Kidney epithelial cell (primary cell): ENCODE measurements at places on chromosomes 7 and 10. TPM values are rescaled to one million over a fixed set of nuclear protein-coding genes. Genes with fewer than 3 reads are reported as not detected.
A peak's percentile ranks its signal among the peaks of the same experiment; 100 is the strongest.

The PNLIP gene
- not detected in 2 replicates for total RNA-seq

The CUZD1 gene
- total RNA-seq: 1.2 and 1.4 TPM in 2 replicates

The WNT8B gene
- 0.07 TPM in 1 of 2 replicates, not detected in the other for total RNA-seq

The AMZ1 gene
- 2.8 and 5.6 TPM in 2 replicates for total RNA-seq

DNA sequence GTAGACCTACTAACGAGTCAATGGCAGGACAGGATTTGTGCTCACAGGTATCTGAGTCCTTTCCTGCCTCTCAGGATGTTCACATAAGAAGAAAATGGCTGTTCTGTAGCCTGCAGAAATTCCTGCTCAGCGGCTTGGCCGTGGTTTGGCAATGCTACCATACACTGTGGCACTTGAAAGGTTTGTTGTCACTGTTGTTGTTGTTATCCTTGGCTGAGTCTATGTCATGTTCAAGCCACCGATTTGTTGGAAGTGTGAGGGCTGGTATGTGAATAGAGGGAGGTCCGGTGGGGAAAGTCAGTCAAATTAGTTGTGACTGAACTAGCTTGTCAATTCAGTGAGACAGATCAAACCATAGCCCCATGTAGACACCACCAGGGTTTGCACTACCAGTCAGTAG lies 199.9 kb downstream of the TRIL start:
- DNase-seq: no peak

GRCh38 chr7:129438839-129439651 lies 4.8 kb downstream of the STRIP2 start:
- peak; percentile 69 for DNase-seq

DNA sequence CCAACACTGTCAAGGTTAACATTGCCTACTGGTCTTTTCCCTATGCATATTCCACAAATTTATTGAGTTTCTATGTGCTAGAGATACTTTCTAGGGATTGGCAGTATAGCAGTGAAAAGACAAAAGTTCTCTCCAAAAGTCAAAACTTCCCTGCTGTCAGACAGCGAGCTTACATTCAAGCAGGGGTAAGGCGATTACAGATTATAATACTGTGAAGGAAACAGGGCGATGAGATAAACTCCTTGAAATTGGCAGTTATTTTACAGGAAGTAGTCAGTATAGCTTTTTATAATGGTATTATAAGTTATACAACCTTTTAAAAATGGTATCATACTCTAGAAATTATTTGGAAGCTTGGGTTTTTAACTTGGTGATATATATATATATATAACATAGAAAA lies 9.9 kb downstream of the VPS50 start:
- DNase-seq: no peak

- peak; percentile 48 for DNase-seq
Observed at GRCh38 chr7:17369691-17370426, 71.4 kb downstream of the AHR start.

DNA sequence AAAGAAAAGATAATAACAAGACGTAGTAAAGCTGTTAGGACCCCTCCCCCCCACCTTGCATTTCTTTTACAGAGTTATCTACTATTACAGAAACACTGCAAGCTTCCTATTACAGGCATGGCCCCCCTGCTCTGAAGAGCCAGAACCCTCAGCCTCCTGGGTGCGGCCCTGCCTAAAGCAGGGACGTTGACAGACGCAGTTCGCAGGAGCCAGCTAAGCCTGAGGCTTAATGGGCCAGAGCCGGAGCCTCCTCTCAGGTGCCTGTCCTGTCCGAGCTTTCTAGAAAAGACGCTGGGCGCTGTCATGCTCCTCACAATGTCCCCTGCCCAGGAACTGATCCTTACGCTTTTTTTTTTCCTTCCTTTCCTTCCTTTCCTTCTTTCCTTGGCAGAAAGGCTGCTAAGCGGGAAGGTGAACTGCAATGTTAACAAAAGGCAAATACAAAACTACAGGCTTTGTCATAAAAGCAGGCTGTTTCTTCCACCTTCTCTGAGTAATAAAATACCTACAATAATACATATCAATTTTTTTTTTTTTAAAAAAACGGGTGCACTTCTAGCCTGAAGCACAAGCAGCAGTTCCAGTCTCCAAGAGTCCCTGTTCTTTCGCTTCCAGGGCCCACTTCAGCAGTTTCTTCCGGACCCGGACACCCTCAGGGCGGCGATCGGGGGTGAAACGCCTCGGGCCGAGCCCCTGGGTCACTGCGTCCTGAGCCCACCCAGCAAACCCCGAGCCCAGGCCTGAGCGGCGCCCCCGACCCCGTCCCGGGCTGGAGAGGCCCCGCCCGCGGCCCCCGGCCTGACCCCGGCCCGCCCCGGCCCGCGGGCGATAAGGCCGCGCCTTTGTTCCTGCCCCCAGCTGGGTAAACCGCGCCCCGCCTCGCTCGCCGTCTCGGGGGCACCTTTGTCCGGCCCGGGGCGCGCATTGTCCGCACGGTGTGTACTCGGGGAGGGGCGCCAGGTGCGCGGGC lies 11.2 kb downstream of the MNX1 start:
- DNase-seq: no peak

GRCh38 chr7:52876402-52876801 lies 159.0 kb upstream of the POM121L12 start:
- no peak for DNase-seq

GRCh38 chr7:85054306-85054705 lies 132.6 kb downstream of the SEMA3D start:
- no peak for DNase-seq

DNA sequence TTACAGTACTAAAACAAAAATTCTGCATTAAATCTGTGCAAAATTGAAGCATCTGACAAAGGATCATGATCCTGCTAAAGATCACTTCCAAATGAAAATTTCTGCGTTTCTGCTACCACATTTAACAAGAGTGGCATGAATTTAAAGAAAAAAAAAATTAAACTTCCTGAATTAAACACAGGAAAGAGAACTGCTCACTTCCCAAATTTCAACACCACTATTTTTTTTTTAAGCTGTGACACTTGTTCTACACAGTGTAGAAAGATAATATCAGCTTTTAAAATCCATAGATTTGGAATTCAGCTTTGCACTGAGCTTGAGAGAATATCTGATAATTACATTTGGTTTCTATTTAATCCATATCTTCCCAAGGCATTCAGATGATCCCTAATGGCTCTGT lies 73.6 kb downstream of the EPC1 start:
- DNase-seq: no peak

GRCh38 chr10:32266566-32266965 lies 80.4 kb downstream of the EPC1 start:
- DNase-seq: no peak
